ENCODE measurements at places on chromosomes 5 and 9. TPM values are rescaled to one million over a fixed set of nuclear protein-coding genes. Genes with fewer than 3 reads are reported as not detected.

- no peak for DNase-seq
These were observed 113.4 kb upstream of the MSX2 start for GRCh38 chr5:174610968-174611367.

- DNase-seq = no peak
These were observed 11.2 kb upstream of the SETX start for GRCh38 chr9:132365986-132366385.

- no peak for DNase-seq
These were observed 66.4 kb downstream of the IL31RA start for GRCh38 chr5:55917402-55918086.

GRCh38 chr5:95669985-95670384 is 12.8 kb downstream of the SPATA9 start:
- DNase-seq = no peak

DNA sequence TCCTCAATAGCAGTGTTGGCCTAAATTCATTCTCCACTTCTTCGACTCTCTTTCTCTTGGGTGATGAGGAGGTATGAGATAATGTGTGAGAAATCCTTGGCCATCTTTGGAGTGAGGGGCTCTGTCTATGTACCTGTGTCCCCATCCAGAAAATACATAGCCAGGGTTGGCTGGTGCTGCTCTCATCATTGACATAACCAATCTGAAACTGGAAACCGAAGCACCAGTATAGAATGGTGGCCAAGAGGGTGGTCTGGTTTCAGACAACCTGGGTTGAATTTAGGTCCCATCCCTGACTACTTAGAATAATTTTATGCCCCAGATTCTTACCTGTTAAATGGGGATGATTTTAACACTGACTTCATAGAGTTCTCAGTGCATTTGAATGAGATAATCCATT is 208.1 kb downstream of the ARHGAP26 start:
- no peak for DNase-seq

- no peak for DNase-seq
These were observed 211.5 kb downstream of the PAPPA start for GRCh38 chr9:116365056-116365471.

GRCh38 chr9:101536938-101537337 is 3.3 kb downstream of the RNF20 start:
- no peak for DNase-seq

- DNase-seq = no peak
These were observed 20.3 kb downstream of the EXOC3 start for GRCh38 chr5:463301-463700.

The HRH2 gene
- total RNA-seq = 0.55 TPM

The SYK gene
- total RNA-seq = 0.74 TPM

The ADGRD2 gene
- not detected for total RNA-seq

The GLE1 gene
- total RNA-seq = 43.3 TPM

Measured in SK-MEL-5 (cell line).